Right lobe of liver (tissue), 6 donors: ENCODE measurements at places on chromosomes 16 and 17.

DNA sequence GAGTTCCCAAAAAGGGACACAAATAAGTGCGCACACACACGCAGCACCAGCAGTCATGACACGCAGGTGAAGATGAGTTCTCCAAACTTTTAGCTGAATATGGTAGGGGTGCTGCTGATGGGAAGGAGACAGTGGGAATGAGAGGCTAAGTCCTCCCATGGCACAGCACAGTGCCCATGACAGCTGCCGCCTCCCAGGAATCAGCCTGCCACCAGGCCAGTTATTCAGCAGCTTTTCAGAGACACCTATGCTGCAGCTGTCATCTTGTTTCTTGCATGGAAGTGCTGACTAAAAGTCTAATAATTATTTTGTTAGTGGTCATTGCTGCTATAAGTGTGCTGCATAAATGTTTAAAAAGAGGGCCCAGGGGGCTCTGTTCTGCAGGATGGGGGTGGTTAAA, 12.2 kb downstream of the WFIKKN2 start:
- no peak overlapping the region for H3K27ac ChIP-seq
- H3K36me3 ChIP-seq = no peaks in the 10 kb centered on the region
- H3K4me1 ChIP-seq = no peaks in the 10 kb centered on the region
- DNase-seq = no peak
- no peaks in the 10 kb centered on the region for H3K27me3 ChIP-seq

- H3K27me3 ChIP-seq = no peaks in the 10 kb centered on the region
- peak; percentile 94 for DNase-seq
- H3K4me3 ChIP-seq = peak overlapping the region; percentile 74
- H3K36me3 ChIP-seq = no peaks in the 10 kb centered on the region
- peaks cover 7% of the 10 kb centered on the region for H3K4me1 ChIP-seq
Measured at GRCh38 chr17:68205251-68205807, 42.5 kb upstream of the AMZ2 start.

DNA sequence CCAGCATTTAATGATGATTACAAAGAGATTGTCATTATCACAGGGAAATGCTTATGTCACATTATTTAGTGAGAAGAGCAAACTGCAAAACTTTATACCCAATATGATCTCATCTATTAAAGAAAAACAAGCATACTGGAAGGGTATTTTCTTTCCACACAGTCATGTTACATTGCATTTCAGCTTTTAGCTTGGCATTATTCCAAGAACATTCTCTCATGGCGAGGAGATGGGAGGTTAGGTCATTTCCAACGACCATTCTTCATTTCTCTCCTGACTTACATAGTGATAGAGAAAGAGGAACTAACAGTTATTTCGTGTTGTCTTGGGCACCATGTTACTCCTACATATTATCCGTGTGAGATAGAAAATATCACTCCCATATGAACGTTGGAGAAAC, 309.4 kb upstream of the XYLT1 start:
- H3K4me3 ChIP-seq = no peak overlapping the region
- no peak for DNase-seq
- no peaks in the 10 kb centered on the region for H3K27me3 ChIP-seq
- H3K4me1 ChIP-seq = no peaks in the 10 kb centered on the region
- H3K36me3 ChIP-seq = no peaks in the 10 kb centered on the region

DNA sequence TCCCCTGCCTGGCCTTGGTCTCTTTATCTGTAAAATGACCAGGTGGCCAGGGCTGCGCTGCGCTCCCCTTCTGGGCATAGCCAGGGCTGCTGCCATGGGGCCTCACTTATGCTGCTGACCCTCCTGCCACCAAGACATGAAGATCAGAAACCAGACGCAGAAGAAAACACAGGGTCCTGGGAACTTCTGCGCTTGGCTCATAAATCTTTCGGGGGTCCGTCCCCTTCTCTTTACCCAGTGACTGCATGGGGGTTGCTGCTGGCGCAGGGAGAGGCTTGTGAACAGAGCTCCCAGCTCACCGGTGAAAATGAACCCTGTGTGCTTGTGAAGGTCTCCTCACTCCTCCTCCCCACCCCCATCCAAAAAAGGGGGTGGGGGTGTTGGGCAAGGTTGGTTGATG, 5.7 kb upstream of the FOXL1 start:
- no peak overlapping the region for H3K27ac ChIP-seq
- no peaks in the 10 kb centered on the region for H3K36me3 ChIP-seq
- no peak for DNase-seq
- no peak overlapping the region for H3K4me3 ChIP-seq
- H3K4me1 ChIP-seq = no peaks in the 10 kb centered on the region
- H3K27me3 ChIP-seq = no peaks in the 10 kb centered on the region

DNA sequence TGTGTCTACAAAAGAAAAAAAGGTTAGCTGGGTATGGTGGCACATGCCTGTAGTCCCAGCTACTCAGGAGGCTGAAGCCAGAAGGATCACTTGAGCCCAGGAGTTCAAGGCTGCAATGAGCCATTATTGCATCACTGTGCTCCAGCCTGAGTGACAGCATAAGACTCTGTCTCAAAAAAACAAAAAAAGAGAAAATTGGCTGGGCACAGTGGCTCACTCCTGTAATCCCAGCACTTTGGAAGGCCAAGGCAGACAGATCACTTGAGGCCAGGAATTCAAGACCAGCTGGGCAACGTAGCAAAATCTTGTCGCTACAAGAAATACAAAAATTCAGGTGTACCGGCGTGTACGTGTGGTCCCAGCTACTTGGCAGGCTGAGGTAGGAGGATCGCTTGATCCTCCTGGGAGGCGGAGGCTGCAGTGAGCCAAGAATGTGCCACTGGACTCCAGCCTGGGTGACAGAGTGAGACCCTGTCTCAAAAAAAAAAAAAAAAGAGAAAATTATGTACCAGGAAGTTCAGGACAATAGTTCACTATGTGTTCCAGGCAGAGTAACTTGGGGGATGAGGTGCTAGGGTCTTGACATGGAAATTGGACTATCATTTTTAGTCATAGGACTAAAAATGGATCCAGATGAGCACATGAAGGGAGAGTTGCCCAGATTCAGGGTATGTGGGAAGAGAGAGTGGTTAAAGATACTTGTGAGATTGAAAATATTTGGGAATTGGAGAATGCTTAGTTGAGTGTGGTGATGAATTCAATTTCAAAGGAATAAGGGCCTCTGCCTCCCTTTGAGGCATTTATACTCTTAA, 11.0 kb downstream of the ALDH3A2 start:
- peak overlapping the region; percentile 59 for H3K27ac ChIP-seq
- no peaks in the 10 kb centered on the region for H3K27me3 ChIP-seq
- no peak overlapping the region for H3K4me3 ChIP-seq
- peaks cover 23% of the 10 kb centered on the region for H3K36me3 ChIP-seq
- peaks cover 61% of the 10 kb centered on the region for H3K4me1 ChIP-seq
- no peak for DNase-seq

DNA sequence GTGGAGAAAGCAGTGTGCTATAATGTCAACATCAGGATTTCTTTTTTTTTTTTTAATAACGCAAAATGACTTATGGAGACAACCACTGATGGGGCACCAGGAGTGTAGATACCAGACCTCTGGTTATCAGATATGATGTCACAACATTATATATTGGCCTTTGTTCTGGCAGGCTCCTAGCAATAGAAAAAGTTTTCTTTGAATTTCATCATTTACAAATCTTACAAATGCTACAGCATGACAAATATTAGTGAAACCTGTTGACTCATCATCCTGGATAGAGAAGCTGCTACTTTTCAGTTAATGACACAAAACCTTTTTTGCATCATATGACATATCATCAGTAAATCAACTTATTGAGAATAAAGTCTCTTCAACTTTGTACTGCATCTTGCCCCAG, 6.1 kb downstream of the THUMPD1 start:
- H3K4me1 ChIP-seq = no peaks in the 10 kb centered on the region
- no peaks in the 10 kb centered on the region for H3K27me3 ChIP-seq
- H3K36me3 ChIP-seq = peaks cover 36% of the 10 kb centered on the region
- no peak overlapping the region for H3K27ac ChIP-seq
- DNase-seq = no peak
